Liver (tissue), 10 donors: ENCODE measurements at places on chromosomes 5 and 9. TPM values are rescaled to one million over a fixed set of nuclear protein-coding genes. Genes with fewer than 3 reads are reported as not detected.
A peak's percentile ranks its signal among the peaks of the same experiment; 100 is the strongest.

The PRRC2B gene
- 24.7 TPM for polyA plus RNA-seq

The FRMD3 gene
- polyA plus RNA-seq, result 0.36 TPM

The FAM78A gene
- polyA plus RNA-seq, result 0.25 TPM

The PRXL2C gene
- 6.7 TPM for polyA plus RNA-seq

The CCNJL gene
- polyA plus RNA-seq, result 0.07 TPM

DNA sequence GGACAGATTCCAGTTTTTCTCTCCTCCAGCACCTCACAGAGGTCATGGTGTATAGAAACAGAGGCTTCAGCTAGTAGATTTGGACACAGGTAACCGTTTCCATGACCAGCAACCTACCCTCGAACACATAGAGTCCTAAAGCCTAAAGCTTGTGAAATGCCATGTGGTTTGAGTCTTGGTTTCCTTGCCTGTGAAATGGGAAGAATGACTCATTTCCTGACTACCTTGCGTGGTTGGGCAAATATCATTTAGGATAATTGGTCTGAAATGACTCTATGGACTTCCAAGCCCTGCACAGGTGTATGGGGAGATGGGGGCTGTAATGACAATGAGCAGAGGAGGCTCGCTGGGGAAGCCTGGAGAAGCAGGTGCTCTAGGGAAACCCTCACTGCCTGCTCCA, 134.6 kb downstream of the TTLL11 start:
- no peak for DNase-seq

DNA sequence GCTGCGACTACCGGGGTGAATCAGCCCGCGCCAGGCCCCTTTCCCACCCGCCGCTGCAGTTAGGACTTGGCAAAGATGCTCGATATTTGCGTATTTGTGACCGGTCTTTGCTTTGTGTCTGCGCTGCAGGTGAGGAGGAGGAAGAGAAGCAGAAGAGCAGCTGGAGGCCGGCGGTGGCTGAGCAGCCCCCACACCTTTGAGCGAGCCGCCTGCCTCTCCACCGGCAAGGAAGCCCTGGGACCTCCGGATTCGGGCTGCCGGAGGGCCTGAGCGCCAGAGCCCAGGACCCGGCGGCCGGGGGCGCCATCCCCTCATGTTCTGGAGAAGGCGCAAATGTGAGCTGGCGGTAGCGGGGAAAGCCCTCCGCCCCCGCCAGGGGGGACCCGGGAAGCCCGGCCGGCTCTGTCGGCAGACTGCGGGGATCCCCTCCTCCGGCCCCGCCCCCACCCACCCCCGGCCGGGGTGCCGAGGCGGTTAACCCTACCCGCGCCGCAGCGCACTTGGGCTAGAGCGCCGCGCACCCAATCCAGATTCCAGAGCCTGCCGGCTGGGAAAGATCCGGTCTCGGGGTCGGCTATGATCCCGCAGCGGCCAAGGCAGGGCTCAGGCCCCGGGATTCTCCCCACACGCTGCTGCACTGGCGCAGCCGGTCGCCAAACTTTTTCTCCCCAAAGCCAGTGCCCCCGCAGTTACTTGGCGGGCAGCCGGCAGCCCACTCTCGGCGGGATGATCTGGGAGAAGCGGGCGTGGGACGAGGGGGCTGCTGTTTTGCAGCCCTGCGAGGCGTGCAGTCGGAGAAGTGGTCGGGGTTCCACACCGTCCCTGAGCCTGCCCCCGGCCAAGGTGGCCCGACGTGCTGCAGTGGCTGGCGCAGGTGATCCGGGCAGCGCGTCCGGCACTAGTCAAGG, 800 bp upstream of the KCNN2 start:
- no peak for DNase-seq

- DNase-seq, result no peak
Measured at GRCh38 chr5:150608991-150609390, 31.5 kb upstream of the SYNPO start.

DNA sequence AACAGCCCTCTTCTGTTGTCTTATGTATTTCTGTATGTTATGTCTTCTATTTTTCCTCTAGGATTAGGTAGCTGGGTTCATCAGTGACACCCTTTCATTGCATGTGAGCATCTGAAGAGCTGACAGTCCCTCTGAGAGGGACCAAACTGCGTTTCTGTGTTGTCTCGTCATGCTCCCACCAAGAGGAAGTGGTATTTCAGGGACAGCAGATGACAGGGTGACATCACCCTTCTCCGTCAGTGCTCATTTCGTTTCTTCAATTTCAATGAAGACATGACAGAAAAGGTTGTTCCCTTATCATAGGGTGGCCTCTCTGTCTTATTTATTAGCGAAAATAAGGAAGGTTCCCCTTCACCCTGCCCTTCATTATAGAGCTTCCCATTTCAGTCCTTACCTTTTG, 225.9 kb upstream of the NR4A3 start:
- no peak for DNase-seq

- DNase-seq, result peak; percentile 12
Measured at GRCh38 chr9:38234479-38235170, 157.9 kb upstream of the ALDH1B1 start.

- DNase-seq, result no peak
Measured at GRCh38 chr5:109452661-109453060, 42.9 kb upstream of the PJA2 start.

GRCh38 chr9:6590772-6591384, 54.7 kb downstream of the GLDC start:
- DNase-seq, result no peak
